ENCODE measurements at places on chromosomes 11 and 22.

DNA sequence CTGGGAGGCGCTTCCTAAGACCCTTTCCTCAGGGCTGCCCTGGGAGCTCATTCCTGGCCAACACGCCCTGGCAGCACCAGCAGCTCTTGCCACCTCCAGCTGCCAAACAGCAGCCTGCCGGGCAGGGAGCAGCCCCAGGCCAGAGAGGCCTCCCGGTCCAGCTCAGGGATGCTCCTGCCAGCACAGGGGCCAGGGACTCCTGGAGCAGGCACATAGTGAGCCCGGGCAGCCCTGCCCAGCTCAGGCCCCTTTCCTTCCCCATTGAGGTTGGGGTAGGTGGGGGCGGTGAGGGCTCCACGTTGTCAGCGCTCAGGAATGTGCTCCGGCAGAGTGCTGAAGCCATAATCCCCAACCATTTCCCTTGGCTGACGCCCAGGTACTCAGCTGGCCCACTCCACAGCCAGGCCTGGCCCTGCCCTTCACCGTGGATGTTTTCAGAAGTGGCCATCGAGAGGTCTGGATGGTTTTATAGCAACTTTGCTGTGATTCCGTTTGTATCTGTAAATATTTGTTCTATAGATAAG is 7.6 kb downstream of the SLC39A13 start:
- DNase-seq: no peak

GRCh38 chr11:128331317-128331716 is 256.0 kb downstream of the ETS1 start:
- DNase-seq: no peak

DNA sequence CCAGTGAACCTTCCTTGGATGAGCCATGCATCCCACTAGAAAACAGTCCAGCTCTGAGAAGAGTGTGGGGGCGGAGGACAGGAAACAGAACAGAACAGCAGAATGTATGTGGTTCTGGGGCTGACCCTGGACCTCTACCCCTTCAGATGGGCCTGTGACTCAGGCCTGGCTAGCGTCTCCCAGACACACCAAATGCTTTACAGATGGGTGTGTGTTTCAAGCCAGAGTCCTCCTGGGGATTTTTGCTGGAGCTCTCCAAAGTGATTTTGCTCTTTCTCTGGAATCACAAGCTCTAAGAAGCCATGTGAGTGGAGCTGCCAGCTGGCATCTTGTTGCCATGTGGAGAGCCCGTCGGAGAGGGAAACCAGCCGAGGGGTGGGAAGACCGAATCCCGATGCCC is 13.2 kb upstream of the C1QTNF4 start:
- no peak for DNase-seq

DNA sequence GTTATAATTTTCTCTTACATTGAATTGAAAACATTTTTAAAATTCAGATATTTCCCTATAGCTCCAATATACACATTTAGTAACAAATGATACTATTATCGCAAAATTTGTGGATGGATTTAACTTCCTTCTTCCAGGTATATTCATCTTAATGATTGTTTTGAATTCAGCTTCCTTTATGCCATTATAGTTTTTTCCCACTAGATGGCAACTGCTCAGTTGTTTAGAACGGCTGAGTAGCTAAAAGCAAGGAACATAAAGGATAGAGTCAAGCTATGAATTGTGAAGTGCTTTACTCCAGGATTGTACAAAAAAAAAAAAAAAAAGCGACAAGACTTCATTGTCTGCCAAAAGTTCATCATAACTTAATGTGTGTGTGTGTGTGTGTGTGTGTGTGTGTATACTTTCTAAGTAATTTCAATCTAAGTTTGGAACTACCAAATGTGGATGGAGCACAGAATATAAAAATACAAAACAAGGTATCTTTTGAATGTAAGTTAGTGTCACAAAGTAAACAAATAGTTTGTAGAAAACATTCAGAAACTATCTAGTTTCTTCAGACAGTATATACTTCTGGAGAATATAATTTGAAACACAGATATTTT is 846.4 kb downstream of the DLG2 start:
- DNase-seq: no peak

- peak; percentile 51 for DNase-seq
Measured at GRCh38 chr22:17085277-17086181, 729 bp downstream of the IL17RA start.

- DNase-seq: no peak
Measured at GRCh38 chr11:75782540-75783263, 14.1 kb downstream of the DGAT2 start.
